B cell (primary cell): ENCODE measurements at places on chromosomes 3 and 15.

GRCh38 chr15:40469776-40470390, 901 bp upstream of the CHST14 start:
- no peak for DNase-seq

GRCh38 chr3:139355476-139355875, 11.7 kb downstream of the MRPS22 start:
- DNase-seq = no peak

DNA sequence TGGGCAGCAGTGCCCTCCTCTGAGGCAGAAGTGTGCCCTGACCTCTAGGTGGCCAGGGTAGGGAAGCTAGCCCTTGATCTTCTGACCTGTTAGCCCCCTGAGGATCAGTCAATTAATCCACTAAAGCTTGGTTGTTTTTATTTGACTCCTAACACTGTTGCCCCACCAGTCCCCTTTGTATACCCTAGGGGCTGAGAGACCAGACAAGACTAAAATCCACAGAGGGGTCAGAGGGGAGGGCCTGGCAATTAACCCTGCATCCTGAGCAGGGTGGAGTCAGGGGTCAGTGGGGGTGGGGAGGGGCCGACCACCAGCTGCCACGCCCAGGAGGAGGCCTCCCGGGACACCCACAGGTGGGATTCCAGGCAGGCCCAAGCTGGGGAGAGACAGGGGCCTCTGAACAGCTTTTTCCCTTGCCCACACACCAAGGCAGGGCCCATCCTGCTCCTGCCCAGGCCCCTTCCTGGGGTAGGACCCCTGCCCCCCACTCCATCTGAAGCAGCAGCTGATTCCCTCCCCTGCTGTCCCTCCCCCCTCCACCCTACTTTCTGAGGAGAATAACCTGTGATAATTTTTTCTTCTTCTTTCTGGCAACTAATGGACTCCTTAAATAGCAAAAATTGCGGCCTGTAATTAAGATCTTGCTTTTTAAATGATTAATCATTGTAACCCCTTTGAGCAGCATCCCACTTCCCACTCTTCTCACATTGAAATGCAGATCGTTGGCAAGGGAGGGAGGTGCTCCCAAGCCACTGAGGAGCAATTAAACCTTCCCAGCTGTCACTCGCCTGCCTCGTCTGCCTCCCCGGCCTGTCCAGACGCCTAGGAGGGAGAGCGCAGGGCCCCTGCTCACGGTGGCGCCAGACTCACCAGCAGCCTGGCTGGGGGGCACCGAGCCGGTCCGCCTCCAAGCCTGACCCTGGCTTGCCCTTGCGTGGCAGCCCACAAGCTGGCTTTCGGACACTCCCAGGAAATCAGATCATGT, 51.9 kb downstream of the RHCG start:
- DNase-seq = no peak

DNA sequence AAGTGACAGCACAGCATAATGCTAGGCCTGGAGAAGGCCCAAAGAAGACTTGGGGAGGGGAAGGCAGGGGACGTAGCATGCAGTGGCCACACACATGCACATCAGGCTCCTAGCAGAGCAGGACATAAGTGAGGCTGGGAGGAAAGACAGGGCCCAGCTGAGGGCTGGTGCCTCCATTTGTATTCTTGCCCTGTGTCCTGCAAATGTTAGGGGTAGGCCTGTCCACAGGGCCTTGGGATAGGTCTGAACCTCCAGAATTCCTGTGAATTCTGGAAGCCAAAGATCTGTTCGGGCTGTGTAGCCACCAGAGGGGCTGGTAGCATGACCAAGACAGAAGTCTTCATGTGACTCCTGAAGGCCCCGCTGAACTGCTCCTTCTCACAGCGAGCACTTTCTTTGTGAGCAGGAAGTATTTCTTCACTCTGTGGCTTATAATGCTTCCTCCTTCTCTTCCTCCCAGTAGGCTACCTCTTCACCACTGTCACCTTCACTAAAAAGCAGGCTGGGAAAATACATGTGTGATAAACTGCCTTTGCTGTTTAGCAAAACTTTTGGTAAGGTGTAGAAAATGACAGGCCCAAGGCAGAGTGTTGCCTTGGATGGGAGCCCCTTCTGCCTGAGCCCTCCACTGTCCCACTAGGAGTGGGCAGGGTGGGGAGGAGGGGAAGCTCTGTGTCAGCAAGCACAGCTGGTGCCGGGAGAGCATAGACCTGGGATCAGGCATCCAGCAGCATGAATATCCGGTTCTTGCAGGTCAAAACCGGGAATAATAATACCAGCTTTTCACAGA, 8.4 kb downstream of the CERS3 start:
- DNase-seq = peak; percentile 6

GRCh38 chr3:66816090-66816761, 181.9 kb upstream of the KBTBD8 start:
- DNase-seq = peak; percentile 52

DNA sequence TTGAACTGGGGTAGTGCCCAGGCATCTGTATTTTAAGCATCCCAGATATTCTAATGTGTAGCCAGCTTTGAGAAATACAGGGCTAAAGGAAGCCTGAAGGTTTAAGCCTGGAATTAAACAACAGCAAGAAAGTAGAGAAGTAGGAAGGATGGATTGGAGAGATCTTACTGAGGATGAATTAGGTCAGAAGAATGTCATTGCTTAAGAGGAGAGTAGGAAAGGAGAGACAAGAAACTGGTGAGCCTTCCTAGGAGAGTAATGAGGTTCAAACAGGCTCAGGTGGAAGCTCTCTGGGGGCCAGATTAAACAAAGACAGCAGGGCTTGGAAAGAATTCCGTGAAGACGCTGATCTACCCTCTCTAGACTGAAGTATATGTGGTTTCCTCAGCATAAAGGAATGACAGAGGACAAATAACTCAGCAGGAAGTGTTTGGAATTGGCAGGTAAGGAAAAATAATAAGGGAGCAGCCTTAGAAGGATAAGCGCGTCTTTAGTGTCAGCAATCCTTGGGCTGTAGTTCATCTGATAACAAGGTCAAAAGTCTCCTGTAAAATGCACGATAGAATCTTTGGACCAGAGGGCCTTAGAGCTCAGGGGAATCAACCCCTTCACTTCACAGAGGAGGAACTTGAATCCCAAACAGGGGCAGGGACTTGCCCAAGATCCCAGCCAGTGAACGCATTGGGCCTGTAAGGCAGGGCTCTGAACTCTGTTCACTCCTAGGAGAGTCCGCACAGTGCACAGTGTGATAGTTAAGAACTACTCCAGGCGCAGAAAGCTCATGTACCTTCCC, 90.9 kb downstream of the TP63 start:
- DNase-seq = no peak

DNA sequence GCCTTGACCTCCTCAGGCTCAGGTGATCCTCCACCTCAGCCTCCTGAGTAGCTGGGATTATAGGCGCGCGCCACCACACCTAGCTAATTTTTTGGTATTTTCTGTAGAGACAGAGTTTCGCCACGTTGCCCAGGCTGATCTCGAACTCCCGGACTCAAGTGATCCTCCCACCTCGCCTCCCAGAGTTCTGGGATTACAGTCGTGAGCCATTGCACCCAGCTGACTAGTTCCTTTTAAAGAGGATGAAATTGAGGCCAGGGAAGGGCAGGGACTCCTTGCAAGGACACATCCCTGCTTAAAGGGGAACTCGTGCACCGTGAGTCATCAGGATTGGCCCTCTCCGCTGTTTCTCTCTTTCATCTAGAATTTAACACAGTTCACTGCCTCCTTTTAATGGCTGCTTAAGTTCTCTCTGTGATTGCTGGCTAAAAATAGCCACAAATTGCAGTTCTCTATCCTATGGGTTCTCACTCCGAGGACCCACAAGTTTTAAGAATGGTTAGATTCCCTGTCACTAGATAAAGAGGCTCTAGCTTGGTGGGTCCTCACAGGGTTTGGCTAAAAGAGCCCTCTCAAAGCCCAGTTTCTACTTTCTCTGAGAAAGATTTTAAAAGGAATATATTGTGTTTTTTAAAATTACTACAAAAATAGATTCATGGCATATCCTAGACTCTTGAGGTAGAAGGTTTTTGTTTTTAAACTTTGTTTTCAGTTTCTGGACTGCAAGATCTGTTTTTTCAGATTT, 1.4 kb downstream of the CRTAP start:
- peak; percentile 60 for DNase-seq

DNA sequence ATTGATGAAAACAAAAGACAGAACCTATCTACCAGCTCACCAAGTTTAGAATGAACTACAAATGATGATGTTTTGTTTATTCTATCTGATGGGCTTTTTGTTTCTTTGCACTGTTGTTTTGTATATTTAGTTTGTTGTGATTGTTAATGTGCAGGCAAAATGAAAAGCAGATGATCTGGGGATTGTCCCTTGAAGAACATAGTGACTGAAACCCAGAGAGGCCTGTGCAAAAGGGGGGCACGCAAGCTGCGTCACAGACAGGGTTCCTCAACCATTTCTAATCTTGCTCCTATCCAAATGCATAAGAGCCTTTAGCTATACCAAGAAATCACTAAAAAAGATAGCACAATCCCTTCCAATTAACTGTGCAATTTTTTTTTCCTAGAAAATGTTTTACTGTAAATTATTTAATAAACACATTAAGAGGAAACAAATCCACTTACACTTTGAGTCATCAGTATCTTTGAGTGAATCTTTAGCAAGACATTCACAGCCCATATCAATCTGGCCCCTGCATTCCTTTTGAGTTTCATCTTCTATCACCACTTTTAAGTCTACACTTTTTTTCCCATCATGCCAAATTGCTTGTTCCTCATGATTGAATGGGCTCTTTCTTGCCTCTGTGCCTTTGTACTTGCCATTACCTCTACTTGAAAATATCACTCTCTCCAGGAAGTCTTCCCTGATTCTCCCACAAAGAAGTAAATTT, 220.3 kb downstream of the ATP8B4 start:
- DNase-seq = no peak

DNA sequence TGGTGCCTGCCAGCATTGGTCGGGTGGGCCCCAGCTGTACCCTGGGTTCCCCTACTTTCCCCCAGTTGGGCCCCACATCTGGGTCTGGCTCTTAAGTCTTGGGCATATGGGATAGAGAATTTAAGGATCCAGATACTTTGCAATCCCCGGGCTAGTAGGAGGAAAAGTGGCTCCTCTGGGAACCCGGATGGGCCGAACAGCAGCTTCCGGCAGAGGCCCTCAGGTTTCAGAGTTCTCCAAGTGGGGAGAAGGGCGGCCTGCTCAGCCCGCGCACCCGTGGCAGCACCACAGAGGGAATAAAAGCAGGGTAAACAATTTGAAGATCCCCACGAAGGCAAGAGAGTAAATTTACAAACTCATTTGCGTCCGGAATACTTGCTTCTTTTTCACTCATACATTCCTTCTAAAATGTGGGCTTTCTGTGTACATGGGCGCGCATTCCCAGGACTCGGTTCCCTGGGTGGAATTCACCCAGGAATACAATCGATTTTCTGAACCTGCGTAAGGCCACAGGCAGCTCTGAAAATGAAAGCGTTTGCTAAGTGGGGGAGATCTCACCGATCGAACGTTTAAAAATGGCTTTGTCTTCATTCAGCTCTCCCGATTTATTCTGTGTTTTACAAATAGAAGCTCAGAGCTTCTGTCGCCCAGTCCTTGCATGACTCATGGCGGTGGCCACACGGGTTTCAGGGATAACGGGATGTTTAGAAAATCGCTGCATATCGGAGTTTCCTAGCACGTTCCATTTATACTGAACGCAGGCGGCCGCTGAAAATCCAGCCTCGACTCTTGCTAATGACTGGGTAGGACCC, 74.0 kb upstream of the POLG start:
- peak; percentile 63 for DNase-seq

GRCh38 chr3:10473581-10474274, 31.7 kb downstream of the ATP2B2 start:
- no peak for DNase-seq

GRCh38 chr3:114213627-114214541, 23.5 kb downstream of the ZNF80 start:
- DNase-seq = peak; percentile 92

GRCh38 chr15:75943713-75944215, 40.1 kb downstream of the FBXO22 start:
- no peak for DNase-seq

DNA sequence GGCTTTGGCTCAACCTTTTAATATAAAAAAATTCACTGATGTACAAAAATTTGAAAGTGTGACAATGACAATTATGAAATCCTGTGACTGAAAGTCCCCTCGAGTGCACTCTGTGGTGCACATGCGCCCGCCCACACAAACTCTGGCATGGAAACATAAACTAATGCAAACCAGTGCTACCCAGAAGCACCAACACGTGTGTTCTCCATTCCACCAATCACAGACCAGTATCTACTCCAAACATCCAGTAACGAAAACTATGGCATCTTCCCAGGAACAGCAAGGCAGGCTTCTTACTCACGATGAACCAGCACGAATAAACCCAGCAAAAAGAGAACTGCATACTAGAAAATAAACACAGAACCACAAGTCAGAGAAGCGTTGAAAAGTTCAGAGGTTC, 11.7 kb upstream of the NMB start:
- no peak for DNase-seq

- no peak for DNase-seq
Measured at GRCh38 chr3:168090306-168091085, 5.2 kb downstream of the GOLIM4 start.

GRCh38 chr3:189076449-189076848, 95.3 kb upstream of the TPRG1 start:
- DNase-seq = no peak

DNA sequence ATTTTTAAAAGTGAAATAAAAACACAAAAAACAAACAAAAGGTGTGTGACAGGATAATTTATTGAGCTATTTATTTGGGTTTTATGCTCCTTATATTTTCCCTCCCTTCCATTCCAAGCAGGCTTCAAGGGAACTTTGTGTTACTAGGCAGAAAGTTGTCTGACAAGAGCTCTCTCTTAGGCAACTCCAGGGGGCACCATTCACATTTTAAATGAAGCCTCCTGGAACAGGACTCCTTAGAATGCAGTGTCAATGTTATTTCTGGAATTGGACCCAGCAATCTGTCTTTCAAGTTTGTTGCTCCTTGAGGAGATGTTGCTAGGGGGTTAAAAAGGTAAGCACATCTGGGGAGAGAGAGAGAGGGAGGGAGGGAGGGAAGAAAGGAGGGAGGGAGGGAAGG, 5.4 kb upstream of the RFX7 start:
- no peak for DNase-seq

GRCh38 chr15:80233581-80233980, 18.4 kb downstream of the CTXND1 start:
- DNase-seq = no peak

- no peak for DNase-seq
Measured at GRCh38 chr3:65596571-65597225, 442.0 kb downstream of the MAGI1 start.
